Non-pigmented ciliary epithelial cell (primary cell): ENCODE measurements at places on chromosomes 2 and 18.

GRCh38 chr2:18379870-18380269, 180.6 kb downstream of the RDH14 start:
- no peak for DNase-seq

DNA sequence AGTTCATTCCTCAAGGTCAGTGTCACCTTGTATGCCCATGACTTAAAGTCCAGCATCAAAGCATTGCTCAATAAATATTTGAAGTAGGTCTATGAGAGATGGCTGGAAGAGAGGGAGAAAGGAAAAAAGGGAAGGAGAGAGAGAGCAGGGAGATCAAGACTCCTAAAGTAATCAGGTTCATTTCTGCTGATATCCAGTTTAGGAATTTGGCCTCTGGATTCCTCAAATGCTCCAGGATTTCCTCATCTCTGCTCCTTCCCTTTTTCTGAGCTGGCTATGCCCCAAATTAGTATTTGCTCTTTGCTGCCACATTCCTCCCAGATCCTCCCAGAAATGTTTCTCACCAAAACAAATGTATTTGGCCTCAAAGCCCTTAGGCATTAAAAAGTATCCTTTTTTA, 739.4 kb upstream of the CHAC2 start:
- no peak for DNase-seq

DNA sequence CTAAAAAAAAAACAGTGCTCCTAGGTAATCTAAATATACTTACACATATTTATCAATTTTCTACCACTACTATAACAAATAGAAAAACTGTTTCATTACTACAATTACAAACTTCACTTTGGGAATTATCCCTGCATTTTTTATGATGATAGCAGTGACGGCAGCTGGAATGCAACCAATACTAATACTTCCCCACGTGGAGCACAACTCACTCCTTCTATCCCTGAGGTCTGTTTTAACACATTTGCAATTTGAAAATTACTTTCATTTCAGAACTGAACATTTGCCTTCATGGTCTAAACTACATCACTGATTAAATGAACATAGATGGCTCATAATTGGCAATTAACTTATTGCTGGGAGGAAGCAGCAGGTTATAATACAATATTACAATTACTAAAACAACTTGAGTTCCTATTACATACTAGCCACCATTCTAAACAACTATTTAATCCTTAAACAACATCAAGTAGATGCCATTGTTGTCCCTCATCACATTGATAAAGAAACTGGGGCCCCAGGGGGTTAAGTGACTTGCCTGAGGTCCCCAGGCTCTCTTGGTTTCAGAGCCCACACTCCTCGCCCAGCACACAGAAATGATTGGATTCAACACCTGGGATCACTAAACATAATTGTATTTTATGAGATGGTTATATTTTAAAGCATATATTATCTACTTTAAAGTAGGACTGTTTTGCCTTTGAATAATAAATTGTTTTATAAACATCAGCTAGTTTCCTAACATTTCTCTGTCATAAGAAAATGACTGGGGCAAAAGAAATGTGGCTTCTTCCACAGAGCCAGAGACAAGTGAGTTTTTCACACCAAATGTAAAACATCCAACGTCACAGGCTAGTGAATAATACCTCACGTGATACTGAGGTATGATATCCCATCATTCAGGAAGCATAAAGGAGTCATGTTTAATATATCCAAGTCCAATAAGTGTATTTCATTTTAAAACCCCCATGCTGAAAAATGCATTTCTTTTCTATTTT, 6.2 kb downstream of the COLEC12 start:
- DNase-seq, result no peak

GRCh38 chr2:204468746-204469429, 76.4 kb upstream of the PARD3B start:
- DNase-seq, result no peak

DNA sequence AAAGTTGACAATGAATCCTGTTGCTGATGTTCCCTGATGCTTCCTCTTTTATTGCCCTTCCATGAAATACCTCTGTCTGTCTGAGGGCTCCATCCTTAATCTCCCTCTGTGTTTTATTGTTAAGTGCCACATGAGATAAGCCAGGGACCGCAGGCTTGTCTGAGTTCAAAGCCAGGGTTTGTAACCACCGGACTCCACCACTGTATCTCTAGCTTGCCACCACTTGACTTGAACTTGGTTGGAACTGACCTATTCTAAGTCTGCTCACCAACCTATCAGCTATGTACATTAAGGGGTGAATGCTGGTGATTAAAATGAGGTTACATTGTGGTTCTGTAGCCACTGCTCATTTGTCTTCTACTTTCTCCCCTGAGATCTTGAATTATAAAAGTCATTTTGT, 328.5 kb upstream of the ZEB2 start:
- no peak for DNase-seq

GRCh38 chr2:12442476-12442847, 274.3 kb upstream of the TRIB2 start:
- no peak for DNase-seq

- no peak for DNase-seq
Observed at GRCh38 chr2:181310967-181311366, 146.2 kb upstream of the ITGA4 start.

DNA sequence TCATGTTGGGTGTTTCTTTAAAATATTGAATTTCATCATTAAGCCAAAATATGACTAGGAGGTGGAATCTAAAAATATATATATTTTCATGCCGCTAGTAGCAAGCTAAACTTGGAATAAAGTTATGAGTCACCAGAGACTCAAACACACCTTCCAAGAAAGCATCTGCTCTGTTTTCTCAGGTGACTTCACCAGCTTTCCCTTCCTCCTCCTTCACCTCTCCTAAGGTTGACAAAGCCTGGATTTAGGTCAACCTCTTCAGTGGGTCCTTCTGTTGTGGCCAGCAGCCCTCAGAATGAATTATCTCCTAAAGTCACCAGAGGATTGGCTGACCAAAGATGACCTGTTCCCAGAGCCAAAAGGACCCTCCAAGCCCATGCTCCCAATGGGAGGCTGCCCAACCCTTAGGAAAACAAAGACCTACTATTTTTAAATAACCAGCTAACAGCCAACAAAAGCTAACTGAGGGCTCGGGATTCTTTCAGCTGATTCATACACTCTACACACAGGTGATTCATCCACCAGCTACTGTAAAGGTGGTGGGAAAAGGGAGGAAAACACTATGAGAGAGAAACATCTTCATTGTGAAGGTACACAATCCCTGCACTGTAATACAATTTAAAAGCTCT, 113.9 kb downstream of the MYO5B start:
- DNase-seq, result no peak

DNA sequence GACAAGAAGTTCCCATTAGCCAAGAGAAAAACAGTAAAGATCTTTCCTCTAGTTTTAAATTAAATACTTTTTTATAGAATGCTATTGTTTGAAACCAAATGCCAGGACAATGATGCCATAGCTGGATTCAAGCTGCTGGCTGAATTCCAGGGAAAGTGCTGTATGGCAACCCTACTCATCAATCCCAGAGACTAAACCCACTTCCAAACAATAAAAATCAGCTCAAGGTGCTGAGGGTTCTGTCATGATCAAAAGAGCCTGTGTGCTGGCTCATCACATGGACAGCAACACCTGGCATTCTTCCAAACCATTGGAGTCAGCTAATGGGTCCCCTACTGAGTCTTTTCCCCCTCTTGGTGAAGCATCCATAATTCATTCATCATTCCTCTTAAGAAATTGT, 53.7 kb upstream of the PARD3B start:
- no peak for DNase-seq

- DNase-seq, result no peak
Observed at GRCh38 chr18:11842562-11842961, 8.7 kb upstream of the CHMP1B start.

DNA sequence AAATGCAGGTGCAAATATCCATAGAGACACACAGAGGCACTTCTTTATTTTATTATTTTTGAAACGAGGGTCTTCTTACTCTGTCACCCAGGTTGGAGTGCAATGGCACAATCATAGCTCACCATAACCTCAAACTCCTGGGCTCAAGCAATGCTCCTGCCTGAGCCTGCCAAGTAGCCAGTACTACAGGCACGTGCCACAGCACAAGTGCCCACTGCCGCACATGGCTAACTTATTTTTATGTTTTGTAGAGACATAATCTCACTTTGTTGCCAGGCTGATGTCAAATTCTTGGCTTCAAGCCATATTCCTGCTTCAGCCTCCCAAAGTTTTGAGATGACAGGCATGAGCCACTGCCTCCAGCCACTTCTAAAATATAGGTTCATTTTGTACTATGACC, 537.6 kb downstream of the THSD7B start:
- DNase-seq, result no peak

DNA sequence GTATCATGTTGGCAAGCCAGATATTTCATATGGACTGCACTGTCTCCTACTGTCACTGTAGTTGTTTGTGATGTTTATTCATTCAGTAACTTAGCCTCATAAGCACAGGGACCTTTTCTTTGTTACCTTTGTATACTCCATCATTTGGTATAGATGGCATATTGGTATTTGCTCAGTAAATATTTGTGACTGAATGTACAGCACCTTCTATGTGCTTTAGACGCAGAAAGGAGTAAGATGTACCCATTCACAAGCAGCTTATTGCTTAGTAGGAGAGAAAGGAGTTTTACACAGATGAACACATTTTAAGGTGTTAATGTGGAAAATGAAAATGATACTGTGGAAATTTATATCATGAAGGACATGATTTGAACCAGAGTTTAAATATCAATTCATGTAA, 12.0 kb downstream of the EPC2 start:
- no peak for DNase-seq

- no peak for DNase-seq
Observed at GRCh38 chr2:163887182-163887581, 151.4 kb upstream of the FIGN start.

DNA sequence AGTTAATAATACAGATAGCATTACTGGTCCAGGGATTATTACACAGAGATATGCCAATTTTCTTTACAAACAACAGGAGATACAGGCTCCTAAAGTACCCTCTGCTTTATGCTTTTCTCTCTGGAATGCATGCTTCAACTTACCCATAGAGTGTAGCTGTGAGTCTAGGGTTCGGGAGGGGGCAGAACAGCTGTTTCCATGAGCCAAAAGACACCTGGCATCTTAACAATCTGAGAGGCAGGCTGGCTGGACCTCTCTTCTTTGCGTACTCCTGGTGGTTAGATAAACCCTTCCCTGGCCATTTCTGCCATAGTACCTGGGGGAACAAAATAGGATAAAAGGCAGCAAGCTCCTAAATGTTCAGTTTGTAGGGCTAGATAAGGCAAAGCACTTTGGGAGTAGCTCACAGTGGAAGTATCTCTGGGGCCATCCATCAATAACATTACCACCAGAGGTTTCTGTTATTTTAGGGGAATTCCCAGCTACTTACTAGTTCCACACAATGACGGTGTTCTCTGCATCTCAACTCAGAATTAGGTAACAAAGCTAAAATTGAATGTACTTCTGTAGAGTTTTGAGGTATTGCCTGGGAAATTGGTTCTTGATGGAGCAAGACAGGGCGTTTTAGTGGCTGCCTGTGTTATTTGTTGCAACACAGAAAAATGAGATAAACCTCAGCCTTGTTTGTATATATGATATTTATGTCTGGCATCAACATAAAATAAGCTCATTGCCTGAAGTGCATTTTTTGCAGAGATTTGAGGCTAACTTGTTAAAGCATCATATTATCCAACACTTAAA, 6.2 kb upstream of the CCDC85A start:
- DNase-seq, result no peak

GRCh38 chr2:148719941-148720436, 75.4 kb downstream of the EPC2 start:
- DNase-seq, result no peak

GRCh38 chr2:26400723-26401122, 997 bp upstream of the DRC1 start:
- DNase-seq, result no peak

GRCh38 chr2:31266804-31267203, 32.9 kb downstream of the EHD3 start:
- DNase-seq, result no peak

DNA sequence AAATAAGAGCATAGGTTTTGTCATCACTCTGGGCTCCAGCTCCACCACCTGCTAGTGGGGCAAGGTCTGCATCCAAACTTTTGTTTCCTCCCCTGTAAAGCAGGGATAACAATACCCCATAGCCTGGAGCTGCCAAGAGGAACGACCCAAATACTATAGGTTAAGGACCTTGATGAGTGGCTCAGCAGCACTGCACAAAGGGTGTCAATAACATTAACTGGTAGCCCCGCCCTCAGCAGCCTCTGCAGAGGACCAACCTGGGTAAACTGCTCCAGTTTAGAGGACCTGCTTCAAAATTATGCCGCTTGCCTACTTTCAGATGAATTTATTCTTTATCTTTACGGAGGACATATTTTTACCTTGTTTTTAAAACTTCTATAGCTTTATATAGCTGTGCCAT, 65.8 kb upstream of the RIOK3 start:
- DNase-seq, result no peak

DNA sequence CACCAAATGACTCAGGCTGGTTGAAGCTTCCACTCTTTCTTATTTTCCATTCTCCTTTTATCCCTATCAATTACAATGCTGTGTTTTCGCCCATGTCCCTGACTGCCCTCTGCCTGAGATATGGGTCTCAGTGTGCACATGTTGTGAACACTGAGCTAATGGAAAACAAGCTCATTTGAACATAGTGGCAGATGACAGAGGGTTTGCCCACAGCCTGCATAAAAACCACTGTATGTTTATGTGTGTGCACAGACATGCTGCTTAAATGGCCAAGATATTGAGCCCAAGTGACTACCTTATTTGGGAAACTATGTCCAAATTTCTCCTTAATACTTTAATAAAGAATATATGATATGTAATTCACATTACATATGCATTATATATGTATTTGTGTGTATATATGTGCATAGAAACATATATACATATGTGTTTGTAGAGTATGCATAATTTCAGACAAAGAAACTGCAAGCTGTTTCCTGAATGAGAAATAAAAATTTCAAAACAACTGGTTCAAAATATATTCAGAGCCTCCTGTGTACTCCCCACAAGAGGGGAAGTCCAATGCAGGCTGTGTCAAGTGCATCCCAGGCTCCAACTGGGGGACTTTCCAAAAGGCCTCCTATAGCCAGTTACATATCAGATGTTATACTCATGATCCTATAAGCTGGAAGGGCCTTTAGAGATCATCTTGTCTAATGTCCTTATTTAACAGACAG, 92.7 kb upstream of the CD302 start:
- DNase-seq, result no peak

GRCh38 chr2:193461431-193461934, 1266.8 kb upstream of the TMEFF2 start:
- DNase-seq, result no peak
